ELR (cell line): ENCODE measurements at places on chromosomes 16 and 17.

DNA sequence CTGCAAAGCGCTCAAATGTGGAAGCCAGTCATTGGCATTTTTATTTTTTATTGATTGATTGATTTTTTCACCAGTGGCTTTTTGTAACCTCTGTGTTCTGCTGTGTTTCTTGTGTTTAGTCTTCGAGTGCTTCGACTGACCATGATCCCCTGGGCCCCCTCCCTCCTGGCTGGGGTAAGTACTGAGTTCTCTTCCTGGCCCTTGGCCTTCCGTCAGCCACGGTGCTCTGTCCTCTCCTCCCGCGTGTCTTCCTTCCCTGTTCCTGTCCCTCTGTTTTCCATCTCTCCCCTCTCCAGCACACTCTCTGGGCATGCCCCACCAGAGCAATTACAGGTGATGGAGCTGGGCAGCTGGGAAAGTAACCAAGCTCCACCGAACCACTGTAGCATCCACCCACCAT lies 25.8 kb upstream of the CLEC18A start:
- no peak for DNase-seq

DNA sequence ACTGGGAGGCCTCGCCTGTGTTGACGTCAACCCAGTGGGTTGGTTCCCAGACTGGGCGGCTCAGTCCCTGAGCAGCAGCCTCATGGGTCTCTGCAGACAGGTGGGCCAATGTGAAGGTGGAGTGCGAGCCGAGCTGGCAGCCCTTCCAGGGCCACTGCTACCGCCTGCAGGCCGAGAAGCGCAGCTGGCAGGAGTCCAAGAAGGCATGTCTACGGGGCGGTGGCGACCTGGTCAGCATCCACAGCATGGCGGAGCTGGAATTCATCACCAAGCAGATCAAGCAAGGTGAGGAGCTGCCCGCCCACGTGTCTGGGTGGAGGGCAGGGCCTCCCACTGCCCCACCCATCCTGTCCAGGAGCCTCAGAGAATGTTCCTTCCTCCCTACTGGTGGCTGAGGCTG lies 44.1 kb downstream of the MRC2 start:
- no peak for DNase-seq

DNA sequence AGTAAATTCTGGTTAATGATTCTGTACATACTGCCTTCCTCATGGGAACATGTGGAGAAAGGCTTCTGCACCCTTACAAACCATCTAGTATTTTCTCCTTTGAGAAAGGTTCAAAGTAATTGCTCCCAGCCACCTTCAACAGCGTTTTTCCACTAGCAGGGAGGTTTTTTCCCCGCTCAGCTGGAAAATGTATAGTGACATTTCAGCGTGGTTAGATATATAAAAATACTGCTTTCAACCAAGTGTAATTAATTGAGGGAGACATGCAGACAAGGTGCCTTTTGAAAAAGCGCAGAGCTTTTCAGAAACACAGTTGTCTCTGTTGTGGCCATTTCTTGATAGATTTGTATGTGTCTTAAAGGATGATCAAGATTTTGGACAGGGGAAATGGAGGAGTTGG lies 5.1 kb downstream of the BMERB1 start:
- DNase-seq = no peak

DNA sequence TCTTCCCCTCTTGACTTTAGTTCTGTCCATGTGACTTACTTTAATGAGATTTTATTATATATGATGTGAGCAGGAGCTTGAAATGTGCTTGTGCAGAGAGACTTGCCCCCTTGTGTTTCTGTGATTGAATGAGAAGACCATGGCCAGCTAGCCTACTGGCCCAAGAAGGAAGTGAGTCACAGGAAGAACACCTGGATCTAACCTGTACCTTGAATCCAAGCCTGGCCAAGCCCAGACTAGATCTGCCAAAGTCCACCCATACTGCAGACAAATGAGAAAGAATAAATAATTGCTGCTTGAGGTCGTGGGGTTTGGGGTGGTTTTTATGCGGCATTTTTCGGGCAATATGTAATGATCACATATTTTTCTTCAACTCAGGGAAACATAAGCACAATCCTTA lies 9.6 kb downstream of the ABCA10 start:
- DNase-seq = no peak

DNA sequence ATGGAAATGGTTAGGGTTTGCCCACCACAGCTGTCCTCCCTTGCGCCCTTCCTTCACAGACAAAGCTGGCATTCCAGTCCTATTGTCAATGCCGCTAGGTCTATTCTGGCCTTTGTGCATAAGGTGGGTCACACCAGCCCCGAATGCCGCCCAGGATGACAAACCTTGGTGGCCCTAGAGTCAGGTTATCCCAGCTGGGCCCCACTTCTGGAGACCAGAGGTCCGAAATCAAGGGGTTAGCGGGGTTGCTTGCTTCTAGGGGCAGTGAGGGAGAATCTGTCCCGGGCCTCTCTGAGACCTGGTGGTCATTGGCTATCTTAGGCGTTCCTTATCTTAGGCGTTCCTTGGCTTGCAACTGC lies 472.1 kb downstream of the SOX9 start:
- no peak for DNase-seq
